NCI-H446 (cell line): ENCODE measurements at places on chromosomes 7 and 10.

- DNase-seq: no peak
Measured at GRCh38 chr7:148337246-148337965, 253.2 kb upstream of the C7orf33 start.

DNA sequence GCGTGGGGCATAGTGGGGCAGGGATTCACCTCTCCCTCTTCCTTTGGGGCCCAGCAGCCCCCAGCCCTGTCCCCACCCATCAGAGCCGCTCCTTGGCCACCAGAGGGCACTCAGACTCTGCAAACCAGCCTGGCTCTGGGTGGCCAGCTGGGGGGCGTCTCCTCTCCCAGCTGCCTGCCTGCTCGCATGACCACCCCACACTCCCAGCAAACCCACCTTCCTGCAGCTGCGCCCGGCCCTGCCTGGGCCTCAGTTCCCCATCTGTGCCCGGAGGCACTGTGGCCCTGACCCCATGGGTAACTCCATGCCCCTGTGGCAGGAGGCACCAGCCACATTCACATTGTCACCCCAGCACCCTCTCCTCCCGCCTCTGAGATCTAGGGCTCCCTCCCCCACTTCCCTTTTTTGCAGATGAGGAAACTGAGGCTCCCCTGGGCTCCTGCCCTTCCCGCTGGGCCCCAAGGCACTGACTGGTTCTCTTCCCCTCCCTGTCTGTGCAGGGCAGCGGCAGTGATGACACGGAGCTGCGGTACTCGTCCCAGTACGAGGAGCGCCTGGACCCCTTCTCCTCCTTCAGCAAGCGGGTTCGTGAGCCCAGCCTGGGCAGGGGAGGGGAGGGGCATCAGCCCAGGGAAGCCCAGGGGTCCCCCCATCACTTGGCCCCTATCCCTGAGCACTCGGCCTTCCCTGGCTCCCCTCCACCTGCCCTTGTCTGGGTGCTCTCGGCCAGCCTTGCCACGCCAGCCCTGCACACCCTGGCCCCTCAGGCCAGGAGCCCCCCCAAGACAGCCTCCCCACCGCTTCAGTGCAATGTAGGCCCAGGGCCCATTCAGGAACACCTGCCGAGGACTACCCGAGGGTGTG is 6.9 kb upstream of the SH2B2 start:
- DNase-seq: peak; percentile 27

DNA sequence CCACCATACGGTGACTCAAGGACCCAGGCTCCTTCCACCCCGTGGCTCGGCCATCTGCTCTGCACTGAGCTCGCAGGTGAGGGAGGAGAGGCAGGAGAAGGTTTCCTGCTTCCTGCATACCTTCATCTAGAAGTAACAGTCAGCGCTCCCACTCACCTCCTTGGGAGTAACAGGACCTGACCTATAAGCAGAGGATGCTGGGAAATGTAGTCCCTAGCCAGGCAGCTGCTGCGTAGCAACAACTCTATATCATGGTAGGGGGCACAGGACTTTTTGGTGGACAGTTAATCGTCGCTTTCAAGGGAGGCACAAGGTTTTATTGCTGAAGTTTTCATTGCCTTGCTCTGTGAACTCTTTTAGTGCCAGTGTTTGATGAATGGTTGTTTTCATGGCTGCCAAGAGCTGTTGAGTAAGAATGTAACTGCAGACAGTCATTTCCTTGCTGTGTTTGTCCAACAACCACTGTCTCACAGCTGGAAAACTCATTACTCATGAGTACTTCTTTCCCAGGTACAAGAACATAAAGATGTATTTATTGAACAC is 10.2 kb upstream of the ZFYVE27 start:
- no peak for DNase-seq

GRCh38 chr10:20004087-20004523 is 187.9 kb downstream of the PLXDC2 start:
- DNase-seq: no peak

GRCh38 chr7:129456421-129456820 is 22.2 kb downstream of the STRIP2 start:
- no peak for DNase-seq
